Skin of body (tissue), 3 donors: ENCODE measurements at places on chromosomes 3 and 15. TPM values are rescaled to one million over a fixed set of nuclear protein-coding genes. Genes with fewer than 3 reads are reported as not detected.
A peak's percentile ranks its signal among the peaks of the same experiment; 100 is the strongest.

DNA sequence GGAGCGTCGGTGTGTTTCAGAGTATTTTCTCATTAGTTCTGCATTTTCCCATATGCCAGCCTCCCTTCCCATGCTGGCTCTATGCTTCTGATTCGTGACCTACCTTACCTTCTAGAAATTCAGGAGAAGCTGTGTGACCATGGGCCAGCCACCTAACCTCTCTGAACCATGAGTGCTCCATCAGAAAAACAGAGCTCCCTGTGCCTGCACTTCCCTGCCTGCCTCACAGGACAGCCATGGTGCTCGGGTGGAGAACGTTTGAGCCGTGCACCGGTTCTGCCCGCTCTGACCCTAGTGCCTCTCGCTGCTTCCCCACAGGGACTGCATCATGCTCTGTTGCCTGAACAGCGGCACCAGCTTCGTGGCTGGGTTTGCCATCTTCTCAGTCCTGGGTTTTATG lies 74.5 kb upstream of the SLC6A1 start:
- no peak for DNase-seq

DNA sequence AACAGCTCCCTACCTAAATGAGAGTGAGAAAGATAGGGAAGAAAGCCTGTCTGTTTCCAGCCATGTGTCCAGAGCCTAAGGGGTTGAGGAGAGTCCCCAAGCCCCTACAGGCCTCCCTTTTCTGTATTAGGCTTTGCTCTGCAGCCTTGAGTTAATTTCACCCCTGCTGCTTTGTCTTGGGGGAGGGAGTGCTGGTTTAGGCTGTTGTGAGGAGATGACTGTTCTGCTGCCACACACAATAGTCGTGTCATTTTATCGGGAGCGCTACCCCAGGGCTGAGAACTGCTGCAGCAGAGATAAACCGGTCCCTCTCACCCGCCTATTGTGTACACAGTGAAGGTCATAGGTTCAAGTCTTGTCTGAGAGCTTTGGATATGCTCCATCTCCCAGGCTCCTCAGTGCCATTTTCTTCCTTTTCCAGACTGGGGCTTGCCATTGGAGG lies 1.4 kb downstream of the ZNF609 start:
- DNase-seq = no peak

DNA sequence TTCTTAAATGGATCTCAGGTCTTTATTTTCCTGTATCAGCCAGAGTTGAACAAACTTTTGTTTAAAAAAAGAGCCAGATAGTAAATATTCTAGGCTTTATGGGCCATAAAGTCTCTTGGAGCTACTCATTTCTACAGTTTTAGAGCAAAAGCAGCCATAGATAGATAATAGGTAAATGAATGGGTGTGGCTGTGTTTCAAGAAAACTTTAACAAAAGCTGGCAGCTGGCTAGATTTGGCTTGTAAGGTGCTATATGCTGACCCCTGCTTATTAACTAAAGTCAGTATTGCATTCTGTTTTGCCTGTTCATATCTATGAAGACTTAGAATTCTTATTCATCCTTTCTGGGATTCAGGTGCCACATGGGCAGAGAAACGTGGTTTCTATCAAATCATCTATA lies 29.0 kb downstream of the MFN1 start:
- no peak for DNase-seq

DNA sequence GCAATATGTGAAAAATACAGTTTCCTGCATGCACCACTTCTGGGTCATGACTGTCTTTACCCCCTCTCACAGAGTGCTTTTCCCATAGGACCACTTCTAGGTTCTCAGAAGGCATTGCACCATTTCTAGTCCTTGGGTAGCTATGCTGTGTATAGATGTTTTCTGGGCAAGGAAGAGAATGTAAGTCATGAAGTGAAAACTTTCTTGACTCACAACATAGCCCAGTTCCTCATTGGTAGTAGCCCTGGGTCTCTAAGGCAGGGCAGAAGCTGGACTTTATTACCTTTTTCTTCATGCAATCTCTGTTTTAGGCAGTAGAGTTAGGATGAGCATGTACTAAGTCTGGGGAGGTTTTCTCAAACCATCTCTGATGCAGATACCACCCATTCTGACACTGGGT lies 203.1 kb downstream of the EPHB1 start:
- DNase-seq = no peak

DNA sequence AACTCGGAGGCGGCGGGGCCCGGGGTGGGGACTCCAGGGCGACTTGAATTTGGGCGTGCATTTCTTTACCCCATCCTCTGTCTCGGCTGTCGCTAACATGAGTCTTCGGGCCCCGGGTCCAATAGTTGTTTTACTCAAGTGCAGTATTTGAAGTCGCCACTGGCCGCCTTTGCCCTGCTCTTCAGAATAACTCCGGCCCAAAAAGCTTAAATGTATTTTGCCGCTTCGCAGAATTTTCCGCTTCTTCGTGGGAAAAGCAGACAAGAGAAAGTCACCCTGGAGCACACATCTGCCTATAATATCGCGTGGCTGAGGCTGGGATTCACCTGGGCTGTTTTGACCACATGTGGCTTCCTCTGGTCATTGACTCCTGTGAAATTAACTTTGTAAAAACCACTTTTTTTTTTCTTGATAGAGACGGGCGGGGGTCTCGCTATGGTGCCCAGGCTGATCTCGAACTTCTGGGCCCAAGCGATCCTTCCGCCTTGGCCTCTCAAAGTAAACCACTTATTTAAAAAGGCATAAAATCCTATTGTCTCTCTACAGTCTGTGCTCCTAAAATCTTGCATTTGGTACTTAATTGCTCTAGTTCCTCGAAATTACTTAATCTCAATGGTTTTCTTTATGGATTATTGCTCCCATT lies 676 bp downstream of the CNOT10 start:
- DNase-seq = peak; percentile 46

ELL3 gene
- total RNA-seq = 14.2 TPM
